ENCODE measurements at places on chromosomes 2 and 18.

DNA sequence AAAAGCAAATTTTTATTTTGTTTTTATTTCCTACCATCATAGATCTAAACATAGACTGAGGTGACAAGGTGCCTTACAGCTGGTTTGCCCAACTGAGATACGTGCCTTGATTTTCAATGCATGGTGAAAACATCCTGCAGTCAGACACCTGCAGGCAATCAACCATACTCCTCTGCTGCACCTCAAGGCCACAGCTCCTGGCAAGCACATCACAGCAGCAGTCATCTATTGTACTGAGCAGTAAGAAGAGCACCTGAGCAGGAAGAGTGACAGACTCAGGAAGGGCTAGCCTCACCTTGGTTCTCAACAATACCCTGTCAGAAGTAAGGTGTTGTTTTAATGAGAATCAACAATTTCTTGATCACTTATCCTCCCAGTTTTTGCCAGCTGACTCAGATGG is 1206.8 kb upstream of the NRXN1 start:
- DNase-seq = no peak

- no peak for DNase-seq
Measured at GRCh38 chr2:30110773-30111172, 36.0 kb upstream of the YPEL5 start.

- peak; percentile 85 for DNase-seq
Measured at GRCh38 chr2:31235504-31235902, 1.6 kb downstream of the EHD3 start.

DNA sequence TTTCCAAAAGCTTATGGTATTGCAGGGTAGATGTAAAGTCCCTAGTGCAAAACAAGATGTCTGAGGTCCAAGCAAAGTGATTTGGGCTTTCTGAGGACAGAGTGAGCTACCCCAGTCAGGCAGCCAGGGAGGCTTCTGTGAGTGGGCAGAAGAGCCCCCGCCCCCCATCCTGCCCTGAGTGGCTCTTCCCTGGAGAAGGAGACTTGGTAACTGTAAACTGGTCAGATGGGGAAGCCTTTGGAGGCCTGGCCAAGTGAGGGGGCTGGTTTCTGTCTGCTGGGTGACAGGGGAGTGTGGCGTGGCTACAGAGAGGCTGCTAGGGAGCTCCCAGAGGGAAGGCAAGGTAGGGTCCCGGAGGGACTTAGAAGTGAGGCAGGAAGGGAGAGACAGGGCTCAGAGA is 181.3 kb upstream of the HAAO start:
- DNase-seq = no peak

DNA sequence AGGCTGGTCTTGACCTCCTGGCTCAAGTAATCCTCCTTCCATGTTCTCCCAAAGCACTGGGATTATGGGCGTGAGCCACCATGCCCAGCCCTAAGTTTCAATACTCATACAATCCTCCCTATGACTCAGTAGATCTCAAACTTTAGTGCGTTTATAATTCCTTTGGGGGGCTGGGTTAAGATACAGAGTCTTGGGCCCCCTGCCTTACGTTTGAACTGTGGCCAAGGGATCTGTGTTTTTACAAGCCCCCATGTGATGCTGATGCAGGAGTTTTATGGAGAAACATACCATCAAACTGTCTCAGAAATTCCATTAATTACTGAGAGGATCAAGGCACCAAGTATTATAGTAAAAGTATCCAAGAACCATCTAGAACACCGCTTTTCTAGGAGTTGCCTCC is 38.2 kb upstream of the FAM136A start:
- DNase-seq = no peak

DNA sequence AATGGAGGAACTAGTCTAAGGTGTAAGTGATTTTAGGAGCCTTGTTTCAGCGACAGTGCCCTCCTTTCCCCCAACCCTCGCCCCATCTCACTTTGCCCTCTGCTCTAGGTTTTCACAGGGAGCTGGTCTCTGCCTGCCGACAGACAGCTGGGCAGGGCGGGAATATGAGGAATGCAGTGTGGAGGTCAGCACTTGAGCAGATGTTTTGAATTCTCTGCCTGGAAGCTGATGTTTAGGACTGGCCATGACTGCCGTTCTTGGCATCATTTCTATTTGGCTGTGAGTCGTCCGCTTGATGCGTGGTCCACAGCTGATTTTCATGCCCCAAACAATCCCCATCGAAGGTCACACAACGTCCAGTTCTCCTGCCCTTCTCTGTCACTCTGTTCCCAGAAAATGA is 55.1 kb upstream of the SIX3 start:
- DNase-seq = no peak

- DNase-seq = no peak
Measured at GRCh38 chr18:32661486-32662299, 111.1 kb downstream of the KLHL14 start.

- peak; percentile 34 for DNase-seq
Measured at GRCh38 chr18:45324495-45325113, 290.7 kb upstream of the SLC14A2 start.

- no peak for DNase-seq
Measured at GRCh38 chr2:215712219-215712868, 276.5 kb upstream of the FN1 start.

- DNase-seq = no peak
Measured at GRCh38 chr18:43180814-43181213, 65.3 kb upstream of the RIT2 start.

DNA sequence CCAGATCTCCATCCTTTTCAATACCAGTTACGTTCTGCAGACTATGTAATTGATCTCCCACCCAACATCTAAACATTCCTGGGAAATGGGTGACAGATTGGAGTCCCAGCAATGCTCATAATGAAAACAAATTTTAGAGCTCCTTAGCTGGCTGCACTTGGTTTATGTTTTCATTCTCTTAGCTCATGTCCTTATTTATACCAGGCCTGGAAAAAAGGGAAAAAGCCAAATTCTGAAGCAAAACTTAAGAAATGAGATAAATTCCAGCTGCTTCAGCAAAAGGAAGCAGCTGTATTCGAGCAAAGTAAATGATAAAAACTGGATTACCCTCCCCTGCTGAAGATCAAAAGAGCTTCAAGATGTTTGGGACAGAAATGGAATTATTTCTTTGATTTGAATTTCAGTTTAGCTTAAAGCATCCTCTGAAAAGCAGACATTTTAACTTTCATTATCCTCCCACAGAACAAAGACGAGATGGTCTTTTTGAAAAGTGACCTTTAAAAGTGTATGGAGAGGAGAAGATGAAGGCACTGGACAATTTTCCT is 196.5 kb upstream of the THUMPD2 start:
- DNase-seq = no peak

GRCh38 chr2:45965871-45966498 is 314.5 kb downstream of the PRKCE start:
- DNase-seq = no peak

- no peak for DNase-seq
Measured at GRCh38 chr2:38599706-38600105, 3.0 kb downstream of the HNRNPLL start.

DNA sequence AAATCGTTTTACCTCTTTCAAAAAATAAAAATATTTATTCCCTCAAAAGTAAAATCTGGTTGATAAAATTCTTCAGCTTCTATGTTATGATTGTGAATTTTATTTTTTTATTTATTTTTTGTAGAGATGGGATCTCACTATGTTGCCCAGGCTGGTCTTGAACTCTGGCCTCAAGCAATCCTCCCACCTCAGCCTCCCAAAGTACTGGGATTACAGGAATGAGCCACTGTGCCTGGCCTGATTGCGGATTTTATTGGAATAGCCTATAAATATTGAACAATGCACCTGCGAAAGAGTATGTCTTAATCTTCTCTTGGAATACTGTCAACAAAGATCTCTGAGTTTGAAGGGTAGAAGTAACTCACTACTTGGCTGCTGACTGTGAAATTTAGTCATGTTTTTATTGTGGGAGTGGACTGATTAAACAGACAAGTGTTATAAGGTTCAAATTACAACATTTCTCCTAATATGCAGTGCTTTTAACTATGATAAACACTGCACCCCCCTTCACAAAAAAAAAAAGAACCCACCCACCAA is 138.0 kb downstream of the AFF3 start:
- no peak for DNase-seq

GRCh38 chr2:23419171-23420090 is 34.5 kb downstream of the KLHL29 start:
- peak; percentile 15 for DNase-seq

DNA sequence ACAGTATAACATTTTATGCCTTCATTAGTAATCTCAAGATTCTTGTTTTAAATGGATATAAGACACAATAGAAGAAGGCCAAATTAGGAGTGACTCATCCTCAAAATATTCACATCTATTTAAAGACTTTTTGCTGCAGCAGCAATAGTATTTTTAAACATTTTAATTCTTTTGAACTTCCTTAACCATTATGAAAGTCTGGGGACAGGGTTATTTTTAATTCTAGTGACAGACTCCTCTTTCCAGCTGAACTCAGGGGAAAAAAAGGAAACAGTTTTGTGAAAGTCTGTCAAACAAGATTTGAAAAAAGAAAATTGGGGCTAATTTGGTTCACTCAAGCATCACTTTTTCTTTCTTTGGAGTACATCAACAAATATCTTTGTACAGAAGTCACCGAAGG is 541.8 kb downstream of the NUP35 start:
- no peak for DNase-seq

- DNase-seq = no peak
Measured at GRCh38 chr2:14565666-14566065, 66.9 kb upstream of the LRATD1 start.

DNA sequence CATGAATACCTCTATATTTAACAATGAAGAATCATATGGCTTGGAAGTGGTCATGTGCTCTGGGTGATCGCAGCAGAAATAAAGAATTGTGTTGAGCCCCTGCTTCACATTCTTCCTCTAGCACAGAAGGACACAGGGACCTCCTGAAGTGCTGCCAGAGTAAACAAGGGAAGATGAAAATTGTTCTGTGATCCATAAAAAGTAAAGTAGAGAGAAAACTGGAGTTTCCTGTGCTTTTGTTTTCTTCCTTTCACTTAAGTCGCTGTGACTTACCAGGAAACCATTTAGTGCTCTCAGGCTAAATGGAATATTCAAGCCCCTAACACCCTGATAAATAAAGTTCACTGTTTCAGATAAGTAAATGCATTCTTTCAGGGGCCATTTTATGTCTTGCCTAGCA is 1173.6 kb upstream of the CHAC2 start:
- DNase-seq = no peak

GRCh38 chr2:29232041-29232440 is 116.8 kb downstream of the CLIP4 start:
- no peak for DNase-seq

- DNase-seq = peak; percentile 96
Measured at GRCh38 chr2:23384551-23385343, at the start of gene KLHL29. Gene KLHL29 (plus strand): TSS chr2:23385179. CDS start chr2:23562197, 177,018 bp downstream.

- no peak for DNase-seq
Measured at GRCh38 chr2:180609626-180610340, 370.6 kb upstream of the UBE2E3 start.

GRCh38 chr18:65751155-65752085 is 608 bp downstream of the CDH7 start:
- no peak for DNase-seq

DNA sequence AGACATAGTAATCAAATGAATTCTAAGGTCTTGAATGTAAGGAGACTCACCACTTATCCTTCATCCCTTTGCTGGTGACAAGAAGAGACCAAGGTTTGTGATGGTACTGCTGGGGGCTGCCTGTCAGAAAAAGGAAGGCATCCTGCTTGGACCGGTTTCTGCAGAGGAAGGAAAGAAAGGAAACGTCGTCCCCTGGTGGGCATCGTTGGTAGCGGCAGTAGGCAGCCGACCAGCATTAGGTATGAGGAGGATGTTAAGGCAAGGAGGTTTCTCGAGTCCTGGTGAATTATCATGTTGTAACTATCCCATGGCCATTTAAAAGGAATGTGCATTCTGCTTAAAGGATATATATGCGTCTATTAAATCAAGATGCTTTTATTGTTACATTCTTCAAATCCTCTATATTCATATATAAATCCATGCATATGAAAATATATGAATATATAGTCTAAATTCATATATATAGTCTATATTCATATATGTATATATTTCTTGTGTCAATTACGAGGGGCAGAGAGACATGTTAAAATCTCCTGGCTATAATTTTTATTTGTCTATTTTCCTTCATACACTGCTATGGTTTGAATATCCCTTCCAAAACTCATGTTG is 94.4 kb upstream of the TGFA start:
- DNase-seq = peak; percentile 73

- DNase-seq = no peak
Measured at GRCh38 chr2:101121174-101121573, 30.0 kb downstream of the TBC1D8 start.

DNA sequence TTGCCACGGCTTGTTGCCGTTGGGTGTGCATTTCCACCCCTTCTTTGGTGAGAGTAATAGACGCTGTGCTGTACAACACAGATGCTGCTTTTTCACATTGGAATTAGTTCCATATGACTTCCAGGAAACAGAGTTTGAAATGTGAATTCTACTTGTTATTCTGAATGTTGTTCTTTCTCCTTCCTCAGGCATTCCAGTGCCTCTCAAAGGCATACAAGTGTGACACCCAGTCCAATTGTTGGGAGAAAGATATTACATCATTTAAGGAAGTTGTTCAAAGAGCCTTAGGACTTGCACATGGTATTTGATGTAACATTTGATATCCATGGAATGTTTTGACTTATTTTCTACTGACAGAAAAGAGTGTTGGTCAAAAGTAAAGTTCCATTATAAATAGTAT is 134.4 kb upstream of the LTBP1 start:
- DNase-seq = no peak

DNA sequence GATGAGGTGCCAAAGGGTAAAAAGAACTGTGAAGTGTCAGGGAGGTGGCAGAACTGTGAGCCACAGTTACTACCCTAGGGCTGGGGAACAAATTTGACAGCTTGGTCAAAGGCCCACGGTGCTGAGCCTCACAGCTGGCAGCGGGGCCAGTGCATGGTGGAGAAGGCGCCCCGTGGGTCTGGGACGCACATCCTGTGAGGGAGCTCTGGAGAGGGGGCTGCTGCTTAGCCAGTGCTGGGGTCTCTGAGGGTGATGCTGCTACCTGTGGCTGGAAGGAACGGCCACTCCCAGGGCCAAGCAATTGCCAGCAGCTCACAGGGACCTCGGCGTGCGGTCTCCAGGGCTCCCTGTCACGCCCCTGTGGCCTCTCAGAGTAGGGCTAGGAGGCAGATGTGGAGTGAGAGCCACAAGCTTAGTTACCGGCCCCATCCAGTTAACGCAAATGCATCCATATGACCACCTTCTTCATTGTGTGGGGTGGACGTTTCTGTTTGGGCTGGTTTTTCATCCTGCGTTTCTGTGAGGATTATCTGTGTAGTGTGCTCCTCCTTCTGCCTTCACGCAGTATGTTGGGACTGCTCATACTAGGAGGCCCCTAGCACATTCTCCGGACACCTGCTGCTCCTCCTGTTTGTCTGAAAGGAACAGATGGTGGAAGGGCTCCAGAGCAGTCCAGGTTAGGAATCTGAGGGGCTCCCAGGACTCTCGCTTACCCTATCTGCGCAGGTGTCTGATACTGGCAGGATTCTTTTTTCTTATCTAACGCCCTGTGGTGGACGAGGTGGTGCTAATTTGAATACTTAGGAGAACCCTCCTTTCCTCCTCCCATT is 26.0 kb downstream of the STK25 start:
- no peak for DNase-seq

- DNase-seq = peak; percentile 43
Measured at GRCh38 chr2:73981081-73982001, 3.4 kb upstream of the TET3 start.

GRCh38 chr18:37368110-37368954 is 197.3 kb downstream of the CELF4 start:
- DNase-seq = no peak

GRCh38 chr2:190425221-190425866 is 17.2 kb downstream of the MFSD6 start:
- DNase-seq = no peak

- DNase-seq = no peak
Measured at GRCh38 chr2:112630268-112630667, 15.5 kb upstream of the SLC20A1 start.

Data from AG08395 (cell line).